ENCODE measurements at places on chromosomes 7 and 10. TPM values are rescaled to one million over a fixed set of nuclear protein-coding genes. Genes with fewer than 3 reads are reported as not detected.
A peak's percentile ranks its signal among the peaks of the same experiment; 100 is the strongest.

- DNase-seq, result no peak
Observed at GRCh38 chr7:20470082-20470481, 139.4 kb downstream of the ITGB8 start.

GRCh38 chr7:44188480-44189225 is 586 bp downstream of the GCK start:
- DNase-seq, result no peak

DNA sequence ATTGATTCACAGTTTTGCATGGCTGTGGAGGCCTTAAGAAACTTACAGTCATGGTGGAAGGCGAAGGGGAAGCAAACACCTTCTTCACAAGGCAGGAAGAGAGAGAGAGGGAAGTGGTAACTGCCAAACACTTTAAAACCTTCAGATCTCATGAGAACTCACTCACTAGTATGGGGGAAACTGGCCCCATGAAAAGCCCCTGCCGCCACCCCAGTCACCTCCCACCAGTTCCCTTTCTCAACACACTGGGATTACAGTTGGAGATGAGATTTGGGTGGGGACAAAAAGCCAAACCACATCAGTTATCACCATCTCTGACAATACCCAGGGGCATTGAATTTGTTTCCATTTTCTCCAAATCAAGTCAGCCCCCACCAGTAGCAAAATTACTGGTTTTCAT is 740.4 kb downstream of the GATA3 start:
- no peak for DNase-seq

- no peak for DNase-seq
Observed at GRCh38 chr7:140062118-140062527, 628 bp downstream of the PARP12 start.

The CFAP58 gene
- polyA plus RNA-seq, result 0.34 TPM

DNA sequence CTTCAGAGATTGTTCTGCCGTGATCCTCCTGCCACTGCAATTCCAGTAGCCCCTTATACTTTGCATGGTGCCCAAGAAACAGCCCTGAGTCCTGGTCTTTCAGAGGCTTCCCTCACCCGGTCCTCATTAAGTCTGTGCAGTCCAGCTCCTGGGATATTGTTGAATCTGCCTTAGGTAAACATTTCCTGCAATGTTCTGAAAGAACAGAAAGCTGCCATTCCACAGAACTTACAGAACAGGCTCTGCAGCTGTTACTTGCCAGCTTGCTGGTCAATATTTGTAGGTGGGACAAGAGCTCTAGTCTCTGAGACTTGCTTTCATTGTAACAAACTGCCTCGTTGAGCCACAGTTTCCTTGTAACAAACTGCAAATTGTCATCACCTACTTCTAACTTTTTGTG is 115.0 kb upstream of the KIF5B start:
- DNase-seq, result no peak

The GHRHR gene
- polyA plus RNA-seq, result 0.35 TPM

DNA sequence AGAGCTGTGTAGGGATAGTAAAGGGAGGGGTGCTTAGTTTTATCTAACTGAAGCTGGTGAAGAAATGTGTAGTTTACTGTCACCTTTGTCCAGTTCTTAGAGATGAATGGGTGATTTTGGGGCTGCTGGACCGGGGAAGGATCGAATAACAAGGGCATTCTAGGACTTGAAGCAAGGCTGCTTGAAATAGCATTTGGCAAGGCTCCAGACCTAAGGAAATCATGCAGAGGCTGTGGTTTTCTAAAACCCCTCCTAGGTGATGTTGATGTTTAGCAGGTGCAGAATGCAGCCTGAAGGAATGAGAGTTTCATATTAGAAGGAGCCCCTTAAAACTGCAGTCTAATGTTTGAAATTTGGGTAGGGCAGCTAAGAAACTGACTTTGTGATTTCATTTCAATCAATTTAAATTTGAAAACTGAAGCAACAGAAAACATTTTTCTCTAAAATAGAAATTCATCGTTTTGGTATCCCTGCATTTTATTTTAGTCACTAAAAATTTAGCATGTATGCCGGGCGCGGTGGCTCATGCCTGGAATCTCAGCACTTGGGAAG is 68.5 kb downstream of the TET1 start:
- DNase-seq, result peak; percentile 39

DNA sequence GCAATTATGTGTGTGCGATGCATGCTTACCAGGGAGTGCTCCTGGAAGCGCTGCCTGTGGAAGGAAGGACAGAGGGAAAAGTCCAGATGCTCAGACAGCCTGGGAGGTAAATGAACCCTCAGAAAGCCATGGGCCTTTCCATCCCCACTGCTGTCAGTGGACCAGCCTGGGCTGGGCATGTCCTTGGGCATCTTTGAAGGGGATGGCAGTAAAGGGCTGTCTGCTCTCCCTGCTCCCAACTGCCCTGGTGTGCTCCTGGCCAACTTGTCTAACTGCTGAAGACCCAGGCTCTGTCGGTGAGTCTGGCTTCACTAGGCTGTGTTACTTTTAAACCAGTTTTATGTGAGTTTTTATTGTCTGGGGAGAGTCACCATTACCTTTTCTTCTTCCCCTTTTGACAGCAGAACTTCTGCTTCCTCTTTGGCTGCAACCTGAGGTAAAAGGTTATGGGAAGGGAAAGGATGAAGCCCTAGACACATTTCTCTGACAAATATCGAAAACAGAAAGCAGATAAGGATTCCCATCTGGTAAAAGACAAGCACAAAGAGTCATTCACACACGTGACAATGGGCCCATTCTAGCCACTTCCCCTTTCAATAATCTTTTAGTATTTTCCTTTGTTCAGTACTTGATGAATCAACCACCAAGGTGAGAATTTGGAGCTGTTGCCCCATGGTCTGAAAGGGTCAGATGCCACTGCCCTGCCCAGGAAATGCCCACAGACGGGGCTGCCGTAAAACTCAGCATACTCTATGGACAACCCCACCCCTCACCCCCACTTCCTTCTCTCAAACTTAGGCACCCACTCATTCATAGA is 27.6 kb upstream of the PIK3AP1 start:
- DNase-seq, result no peak

All from renal pelvis (tissue), 12 donors.